Stimulated activated CD4-positive, alpha-beta T cell treated with anti-CD3 and anti-CD28 coated beads, Interleukin-12 subunit alpha, Interleukin-12 subunit beta, amount 100 ng/mL, for 48 hours (primary cell): ENCODE measurements at places on chromosomes 12 and 14.

DNA sequence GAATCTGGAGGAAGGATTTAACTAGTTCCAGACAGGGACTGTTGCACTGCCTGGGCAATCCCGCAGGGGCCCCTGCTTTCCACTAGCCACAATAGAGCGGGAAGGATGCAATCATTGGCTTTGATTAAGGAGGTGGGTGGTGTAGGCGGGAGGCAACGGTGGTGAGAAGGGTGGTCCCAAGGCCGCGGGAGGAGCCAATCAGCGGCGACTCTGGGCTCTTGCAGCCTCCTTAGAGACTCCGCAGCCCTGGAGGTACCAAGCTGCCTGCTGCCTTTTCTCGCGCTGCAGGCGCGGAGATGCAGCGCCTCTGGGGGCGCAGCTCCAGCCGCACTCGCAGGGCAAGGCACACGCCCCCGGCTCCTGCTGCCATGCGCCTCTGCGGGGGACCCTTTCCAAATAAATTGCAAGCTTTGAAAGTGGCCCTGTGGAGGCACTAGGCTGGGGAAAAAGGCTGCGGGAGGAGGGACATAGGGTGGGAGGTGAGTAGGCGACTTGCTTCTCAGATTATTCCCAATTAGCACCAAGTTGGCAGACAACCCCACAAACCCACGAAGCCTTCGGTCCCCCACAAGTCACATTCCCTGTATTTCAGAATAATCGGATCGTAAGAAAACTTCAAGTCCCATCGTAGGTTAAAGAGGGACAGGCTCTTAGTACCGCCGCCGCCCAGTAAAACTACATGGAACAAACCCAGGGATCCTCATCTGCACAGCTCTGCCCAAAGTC, 858 bp upstream of the KCNA1 start:
- no peak for DNase-seq

DNA sequence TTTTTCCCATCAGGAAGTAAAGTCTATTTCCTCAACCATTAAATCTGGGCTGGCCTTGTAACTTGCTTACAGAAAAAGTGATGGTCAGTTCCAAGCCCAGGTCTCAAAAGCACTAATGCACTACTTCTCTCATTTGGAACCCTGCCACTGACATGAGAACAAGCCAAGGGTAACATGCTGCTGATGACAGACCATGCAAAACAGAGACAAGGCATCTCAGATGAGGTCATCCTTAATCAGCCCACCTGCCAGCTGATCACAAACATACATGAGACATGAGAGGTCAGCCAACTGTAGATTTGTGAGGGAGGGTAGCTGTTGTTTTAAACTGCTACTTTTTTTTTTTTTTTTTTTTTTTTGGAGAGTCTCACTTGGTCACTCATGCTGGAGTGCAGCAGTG, 16.2 kb downstream of the TWF1 start:
- DNase-seq, result no peak

GRCh38 chr14:75242546-75243273, 35.9 kb upstream of the FOS start:
- DNase-seq, result no peak

DNA sequence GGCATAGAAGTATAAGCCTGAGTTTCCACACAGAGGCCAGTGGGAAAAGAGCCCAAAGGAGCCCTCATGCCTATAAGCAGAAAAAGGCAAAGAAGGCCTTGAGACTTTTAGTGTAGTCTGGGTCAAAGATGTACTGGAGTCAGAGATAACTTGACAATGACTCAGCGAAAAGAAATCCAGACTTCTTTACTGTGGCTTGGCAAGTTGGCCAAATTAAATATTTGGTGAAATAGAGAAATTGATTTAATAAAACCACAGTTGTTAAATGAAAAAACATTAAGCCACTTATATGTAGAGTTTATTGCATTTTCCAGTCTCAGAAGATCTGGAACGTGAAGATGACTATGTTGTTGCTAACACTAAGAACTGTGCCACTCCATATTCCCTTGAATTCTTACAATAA, 105.1 kb downstream of the TMTC3 start:
- no peak for DNase-seq

DNA sequence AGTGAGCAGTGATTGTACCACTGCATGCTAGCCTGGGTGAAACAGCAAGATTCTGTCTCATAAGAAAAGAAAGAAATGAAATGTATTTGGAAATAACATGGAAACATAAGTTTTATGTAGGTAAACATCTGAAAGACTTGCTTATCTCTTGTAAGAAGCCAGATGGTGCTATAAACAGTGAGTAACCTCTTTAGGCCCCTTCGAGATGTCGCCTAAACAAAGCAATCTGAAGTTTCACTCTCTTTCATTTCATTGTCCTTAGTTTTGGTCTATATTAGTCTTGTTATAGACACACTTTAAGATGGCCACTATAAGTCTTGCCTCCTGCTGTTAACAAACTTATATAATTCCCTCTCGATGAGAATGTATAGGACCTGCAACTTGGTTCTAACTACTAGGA, 472.6 kb upstream of the ATP2B1 start:
- DNase-seq, result no peak

- no peak for DNase-seq
Observed at GRCh38 chr14:24196071-24197055, 1.1 kb upstream of the TM9SF1 start.

DNA sequence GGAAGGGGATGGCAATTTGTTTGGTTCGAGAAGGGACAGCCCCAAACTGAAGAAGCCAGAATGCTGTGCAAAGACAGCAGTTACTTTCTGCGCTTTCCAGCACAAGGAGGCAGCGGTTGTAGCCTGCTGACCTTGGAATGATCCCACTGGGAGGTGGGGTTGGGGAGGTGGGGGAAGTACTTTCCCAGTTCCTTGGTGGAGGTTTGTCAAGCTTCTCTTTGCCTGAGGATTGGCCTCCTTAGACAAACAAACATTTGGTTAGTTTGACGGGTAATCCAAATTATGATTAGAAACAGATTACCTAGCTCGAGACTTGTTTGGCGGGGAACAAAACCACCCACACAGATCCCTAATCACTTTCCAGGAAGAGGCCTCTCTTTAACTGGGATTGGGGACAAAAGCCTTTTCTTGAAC, 79.1 kb upstream of the EGLN3 start:
- DNase-seq, result no peak

DNA sequence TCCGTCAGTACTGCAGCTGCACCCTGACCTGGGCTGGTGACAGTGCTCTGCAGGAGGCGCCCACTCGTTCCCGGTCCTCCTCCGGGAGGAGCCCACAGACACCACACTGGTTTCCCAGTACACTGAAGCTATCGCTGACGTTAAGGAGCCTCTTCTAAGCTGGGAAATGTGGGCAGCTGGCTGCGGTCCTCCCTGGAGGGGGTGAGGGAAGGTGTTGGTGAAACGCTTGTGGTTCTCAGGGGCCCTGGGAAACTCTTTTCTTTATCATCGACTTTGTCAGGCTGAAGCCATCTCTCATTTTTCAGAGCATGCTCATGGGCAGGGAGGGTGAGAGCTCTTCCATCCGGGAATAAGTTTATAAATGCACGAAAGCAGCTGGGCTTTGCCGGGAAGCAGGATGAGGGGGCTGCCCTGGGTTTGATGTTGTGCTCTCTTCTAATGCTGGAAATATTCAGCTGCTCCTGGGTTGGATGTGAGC, 176.0 kb downstream of the CHST11 start:
- DNase-seq, result peak; percentile 16

GRCh38 chr12:127416796-127417195, 850.2 kb upstream of the TMEM132C start:
- DNase-seq, result no peak

GRCh38 chr12:28776913-28777422, 372.1 kb upstream of the FAR2 start:
- DNase-seq, result no peak
